ENCODE measurements at places on chromosomes 2 and 18.

- no peak for DNase-seq
Observed at GRCh38 chr18:12774982-12775381, 72.1 kb downstream of the PSMG2 start.

DNA sequence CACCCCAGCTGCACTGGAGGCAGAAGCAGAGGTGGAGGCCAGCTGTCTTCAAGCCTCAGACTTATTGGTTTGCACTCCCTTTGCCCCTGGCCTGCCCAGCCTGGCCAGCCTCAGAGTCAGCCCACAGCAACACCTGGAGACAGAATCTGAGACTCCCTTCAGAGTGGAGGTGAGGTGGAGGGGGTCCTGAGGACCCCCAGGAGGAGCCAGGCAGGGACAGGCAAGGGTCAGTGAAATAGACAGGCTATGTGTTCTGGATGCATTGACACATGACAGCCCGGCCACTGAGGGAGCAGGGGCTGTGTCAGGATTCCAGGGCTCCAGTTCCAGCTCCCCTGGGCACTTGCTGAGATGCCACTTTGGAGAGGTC is 309.7 kb downstream of the MYCN start:
- no peak for DNase-seq

DNA sequence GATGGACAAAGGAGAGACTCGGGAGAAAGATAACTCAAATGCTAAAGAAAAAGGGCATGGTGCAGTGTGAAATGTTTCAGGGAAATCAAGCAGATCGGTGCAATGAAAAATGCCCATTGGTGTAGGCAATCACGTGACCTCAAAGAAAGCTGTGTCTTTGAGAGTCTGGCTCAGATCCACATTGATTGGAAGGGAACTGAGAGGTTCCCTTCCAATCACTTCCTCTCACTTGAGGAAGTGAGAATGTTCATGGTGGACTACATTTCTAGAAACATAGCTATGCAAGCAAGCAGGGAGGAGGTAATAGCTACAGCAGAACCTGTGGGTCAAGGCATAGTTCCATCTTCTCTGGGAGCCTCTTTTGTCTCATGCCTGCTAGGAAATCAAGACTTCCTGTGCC is 187.4 kb downstream of the LPIN1 start:
- DNase-seq: no peak

GRCh38 chr18:57737400-57738060 is 65.6 kb downstream of the ATP8B1 start:
- no peak for DNase-seq

DNA sequence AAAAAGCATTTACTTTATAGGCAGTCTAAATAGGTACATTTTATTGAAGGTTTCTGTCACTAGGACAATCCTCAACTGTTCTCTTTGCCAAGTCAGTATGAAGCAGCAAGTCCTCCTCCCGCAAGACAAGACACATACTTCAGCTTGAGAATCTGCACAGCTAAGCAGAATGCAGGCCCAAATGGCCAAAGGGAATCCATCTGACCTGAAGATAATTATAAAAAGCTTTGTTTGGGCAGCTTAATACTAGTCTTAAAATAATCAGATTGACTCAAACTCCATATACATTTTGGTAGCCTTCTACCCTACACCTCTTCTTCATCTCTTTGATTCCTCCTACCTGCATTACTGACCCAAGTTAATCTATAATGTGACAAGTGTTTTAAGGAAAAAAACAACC is 1.8 kb downstream of the LANCL1 start:
- no peak for DNase-seq

- no peak for DNase-seq
Observed at GRCh38 chr2:128753800-128754199, 435.1 kb upstream of the HS6ST1 start.

DNA sequence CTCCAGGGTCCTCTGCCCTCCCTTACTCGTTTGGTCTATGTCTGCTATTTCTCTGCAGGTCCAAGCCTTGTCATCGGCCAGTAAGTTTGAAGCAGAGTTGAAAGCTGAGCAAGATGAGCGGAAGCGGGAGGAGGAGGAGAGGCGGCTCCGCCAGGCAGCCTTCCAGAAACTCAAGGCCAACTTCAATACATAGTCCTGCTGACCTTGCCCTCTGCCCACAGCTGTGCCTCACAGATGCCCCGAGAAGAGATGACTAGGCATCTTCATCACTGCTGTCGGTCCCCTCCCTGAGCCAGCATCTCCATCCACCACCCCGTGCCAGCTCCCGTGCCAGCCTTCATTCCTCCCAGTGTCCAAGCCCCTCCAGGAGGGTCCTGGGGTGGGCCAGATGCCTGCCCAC is 15.6 kb upstream of the GIGYF2 start:
- DNase-seq: no peak

- no peak for DNase-seq
Observed at GRCh38 chr18:47777626-47778025, 152.8 kb downstream of the SMAD2 start.

DNA sequence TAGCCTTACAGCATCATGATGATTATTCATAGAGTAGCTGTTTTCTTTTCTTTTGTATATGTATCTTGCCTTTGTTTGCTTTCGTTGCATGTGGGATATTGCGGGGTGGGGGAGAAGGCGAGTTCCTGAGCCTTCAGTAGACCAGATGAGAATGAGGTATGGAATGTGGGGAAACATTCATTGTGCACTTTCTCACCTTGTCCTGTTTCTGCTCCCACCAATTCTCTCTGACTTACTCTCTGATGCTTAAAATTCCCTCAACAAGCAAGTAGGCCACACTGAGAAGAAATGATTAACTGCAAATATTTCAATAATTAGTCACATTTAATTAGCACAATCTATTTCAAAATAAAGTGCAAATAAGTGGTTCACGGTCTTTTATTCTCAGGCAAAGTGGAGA is 31.0 kb downstream of the GKN2 start:
- DNase-seq: no peak

DNA sequence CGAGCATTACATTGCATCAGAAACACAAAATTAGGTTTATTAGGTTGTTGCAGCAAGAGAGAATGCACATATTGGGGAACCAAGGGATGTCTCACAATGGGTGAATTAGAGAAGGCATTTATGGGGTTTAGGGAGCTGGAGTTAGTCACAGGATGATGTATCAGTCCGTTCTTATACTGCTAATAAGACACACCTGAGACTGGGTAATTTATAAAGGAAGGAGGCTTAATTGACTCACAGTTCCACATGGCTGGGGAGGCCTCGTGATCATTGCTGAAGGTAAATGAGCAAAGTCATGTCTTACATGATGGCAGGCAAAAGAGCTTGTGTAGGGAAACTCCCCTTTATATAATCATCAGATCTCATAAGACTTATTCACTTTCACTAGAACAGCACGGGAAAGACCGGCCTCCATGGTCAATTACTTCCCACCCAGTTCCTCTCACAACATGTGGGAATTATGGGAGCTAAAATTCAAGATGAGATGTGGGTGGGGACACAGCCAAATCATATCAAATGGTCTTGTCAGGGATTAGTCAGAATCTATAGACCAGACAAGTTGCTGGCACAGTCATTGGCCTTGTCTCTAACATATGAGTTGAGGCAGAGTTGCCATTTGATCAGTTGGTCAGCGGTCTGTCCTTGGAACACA is 61.9 kb upstream of the RBMS1 start:
- no peak for DNase-seq

DNA sequence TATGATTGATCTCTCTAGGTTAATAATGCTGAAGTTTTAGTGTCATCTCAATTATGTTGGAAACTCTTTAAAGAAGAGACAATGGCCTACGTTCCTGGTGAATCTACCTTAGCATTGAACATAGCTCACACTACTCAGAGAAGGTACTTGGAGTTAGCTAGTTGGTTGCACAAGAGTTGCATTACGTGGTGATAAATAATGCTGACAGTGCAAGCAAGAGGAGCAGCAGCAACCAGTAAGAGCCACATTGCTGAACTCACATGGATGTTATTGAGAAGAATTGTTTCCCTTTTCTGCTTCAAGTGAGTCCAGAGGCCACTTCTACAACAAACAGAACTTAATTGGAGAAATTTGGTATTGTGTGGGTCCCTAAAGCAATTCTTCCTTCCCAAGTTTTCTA is 737.1 kb downstream of the TDRD15 start:
- no peak for DNase-seq

DNA sequence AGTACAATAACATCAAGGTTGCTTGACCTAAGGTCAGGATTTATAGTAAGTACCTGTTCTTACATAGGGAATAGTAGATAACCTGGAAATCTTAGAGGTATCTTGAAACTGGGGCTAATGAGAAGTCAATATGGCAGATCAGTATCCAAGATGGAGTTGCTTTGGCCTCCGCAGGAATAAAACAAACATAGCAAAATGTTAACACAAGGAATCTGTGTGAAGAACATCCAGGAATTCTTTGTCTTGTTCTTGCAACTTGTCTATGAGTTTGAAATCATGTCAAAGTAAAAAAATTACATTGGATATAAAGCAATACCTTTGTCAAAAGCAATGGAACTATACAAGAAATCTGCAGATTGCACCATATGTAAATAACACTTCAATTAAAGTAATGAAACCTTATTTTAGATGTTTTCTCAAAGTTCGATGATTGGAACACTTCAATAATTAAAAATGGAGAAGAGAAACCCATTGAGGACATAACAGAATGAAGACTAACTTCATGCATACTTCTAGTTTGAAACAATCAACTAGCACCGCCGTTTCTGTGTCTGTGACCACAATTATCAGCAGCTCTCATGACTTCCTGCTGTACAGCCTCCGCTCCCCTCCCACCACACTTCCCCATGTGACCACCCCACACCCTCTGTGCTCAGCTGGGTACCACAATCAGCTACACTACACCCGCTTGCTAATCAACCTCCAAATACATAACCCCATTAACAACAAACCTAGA is 27.6 kb downstream of the C2orf76 start:
- no peak for DNase-seq

GRCh38 chr2:47035615-47036488 is 119.3 kb downstream of the STPG4 start:
- DNase-seq: no peak

DNA sequence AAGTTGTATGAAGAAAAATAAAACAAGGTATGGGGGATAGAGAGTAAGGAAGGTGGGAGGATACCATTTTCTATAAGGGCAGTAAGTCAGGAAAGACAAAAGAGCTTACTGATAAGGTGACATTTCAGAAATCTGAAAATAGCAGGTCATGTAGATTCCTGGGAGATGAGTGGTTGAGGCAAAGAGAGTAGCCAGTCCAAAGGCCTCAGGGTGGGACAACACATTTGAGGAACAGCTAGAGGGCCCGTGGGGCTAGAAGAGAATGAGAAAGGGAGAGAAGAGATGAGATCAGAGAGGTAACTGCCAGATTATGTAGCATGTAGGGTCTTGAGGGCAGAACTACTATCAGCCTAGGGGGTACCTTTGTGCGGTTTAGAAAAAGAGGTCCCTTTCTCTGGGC is 2.9 kb downstream of the CLHC1 start:
- DNase-seq: no peak

GRCh38 chr2:104786821-104787220 is 67.1 kb upstream of the POU3F3 start:
- no peak for DNase-seq

DNA sequence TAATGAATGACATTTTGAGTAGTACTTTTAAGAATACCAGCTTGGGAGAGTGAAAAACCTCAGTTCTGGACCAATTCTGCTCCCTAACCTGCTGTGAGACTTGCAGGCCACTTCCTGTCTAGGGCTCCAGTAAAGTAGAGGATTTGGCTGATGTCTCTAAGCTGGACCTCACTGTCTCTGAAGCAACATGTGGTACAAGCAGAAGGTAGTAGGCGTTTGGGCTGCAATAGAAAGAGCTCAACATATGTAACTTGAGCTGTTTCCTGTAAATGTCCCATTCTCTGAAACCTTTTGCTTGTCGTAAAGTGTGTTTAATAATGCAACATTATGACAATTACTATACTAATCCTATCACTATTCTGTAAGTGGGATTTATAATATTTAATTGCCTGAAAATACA is 213.1 kb downstream of the MYO3B start:
- DNase-seq: no peak

- DNase-seq: no peak
Observed at GRCh38 chr18:5625076-5625475, 81.3 kb upstream of the EPB41L3 start.

DNA sequence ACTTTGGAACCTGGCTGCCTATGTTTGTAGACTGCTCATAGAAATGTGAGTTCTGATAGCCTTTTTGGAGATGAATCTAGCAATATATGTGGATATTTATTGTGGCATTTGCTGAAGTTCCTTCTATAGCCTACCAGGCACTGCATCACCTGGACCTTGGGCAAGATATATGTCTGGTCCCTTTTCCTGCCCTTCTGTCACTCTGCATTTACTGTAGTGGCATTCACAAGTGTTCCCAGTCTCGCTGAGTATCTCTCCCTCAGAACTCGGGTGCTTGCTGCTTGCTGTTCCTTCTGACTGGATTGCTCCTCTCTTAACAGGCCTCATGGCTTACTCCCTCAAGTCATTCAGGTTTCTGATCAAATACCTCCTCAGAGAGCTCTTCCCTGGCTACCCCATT is 145.0 kb downstream of the UBE2E3 start:
- no peak for DNase-seq

DNA sequence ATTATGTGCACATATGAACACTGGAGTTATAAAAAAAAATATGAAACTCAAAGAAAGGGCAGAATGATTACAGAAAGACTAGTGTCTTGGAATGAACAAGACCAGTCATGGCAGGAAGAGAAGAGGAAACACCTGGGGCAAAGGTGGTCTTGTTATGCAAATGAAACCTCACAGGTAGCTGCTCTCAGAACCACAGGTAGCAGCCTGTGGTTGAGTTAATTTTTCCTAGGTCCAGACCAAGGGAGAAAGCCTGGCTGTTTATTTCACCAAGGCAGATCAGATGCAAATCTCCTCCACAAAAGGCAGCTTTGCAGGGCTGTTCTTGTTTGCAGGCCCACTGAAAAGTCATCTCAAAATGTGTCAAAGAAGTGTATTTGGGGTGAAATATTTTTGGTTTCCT is 785.8 kb downstream of the RNF144A start:
- no peak for DNase-seq

Measured in stimulated activated naive CD4-positive, alpha-beta T cell treated with Interleukin-2 at 50 U/mL for 16 hours (primary cell).